CD4-positive, alpha-beta memory T cell (primary cell): ENCODE measurements at places on chromosomes 2 and 18. TPM values are rescaled to one million over a fixed set of nuclear protein-coding genes. Genes with fewer than 3 reads are reported as not detected.

DNA sequence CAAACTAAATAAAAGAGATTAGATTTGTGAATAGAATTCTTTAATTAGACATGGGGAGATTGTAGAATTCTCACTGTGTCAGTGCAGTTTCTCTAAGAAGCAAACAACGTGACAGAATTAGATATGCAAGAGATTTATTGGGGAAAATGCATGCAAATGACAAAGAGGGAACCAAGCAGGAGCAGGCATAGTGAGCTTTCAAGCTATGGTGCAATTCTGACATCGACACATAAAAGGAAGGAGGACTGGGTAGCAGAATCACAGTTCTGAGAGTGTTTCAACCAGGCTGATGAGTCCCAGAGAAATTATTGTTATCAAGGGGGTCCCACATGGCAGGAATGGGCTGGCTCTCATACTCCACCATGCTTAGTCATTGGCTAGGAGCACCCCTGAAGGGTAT is 338.4 kb downstream of the FIGN start:
- no peak overlapping the region for H3K4me3 ChIP-seq
- H3K36me3 ChIP-seq = no peaks in the 10 kb centered on the region
- H3K27me3 ChIP-seq = no peaks in the 10 kb centered on the region
- no peaks in the 10 kb centered on the region for H3K4me1 ChIP-seq

- H3K27me3 ChIP-seq = no peaks in the 10 kb centered on the region
- DNase-seq = no peak
- H3K27ac ChIP-seq = no peak overlapping the region
- no peaks in the 10 kb centered on the region for H3K4me1 ChIP-seq
- no peaks in the 10 kb centered on the region for H3K36me3 ChIP-seq
These were observed 13.7 kb downstream of the NCKAP1 start for GRCh38 chr2:183024339-183025095.

The CCDC74B gene
- total RNA-seq = 0.30 TPM

- H3K4me3 ChIP-seq = no peak overlapping the region
- no peaks in the 10 kb centered on the region for H3K36me3 ChIP-seq
- no peak for DNase-seq
- no peaks in the 10 kb centered on the region for H3K4me1 ChIP-seq
- no peaks in the 10 kb centered on the region for H3K27me3 ChIP-seq
- H3K27ac ChIP-seq = no peak overlapping the region
These were observed 49.7 kb upstream of the RASGRP3 start for GRCh38 chr2:33426666-33427231.

- H3K4me3 ChIP-seq = no peak overlapping the region
- DNase-seq = no peak
- no peak overlapping the region for H3K27ac ChIP-seq
- no peaks in the 10 kb centered on the region for H3K36me3 ChIP-seq
These were observed 89.5 kb downstream of the PXDN start for GRCh38 chr2:1654696-1655374.

The UGT1A3 gene
- total RNA-seq = not detected

- no peak for DNase-seq
- no peaks in the 10 kb centered on the region for H3K36me3 ChIP-seq
- no peak overlapping the region for H3K27ac ChIP-seq
- H3K4me3 ChIP-seq = no peak overlapping the region
- H3K27me3 ChIP-seq = no peaks in the 10 kb centered on the region
- no peaks in the 10 kb centered on the region for H3K4me1 ChIP-seq
These were observed 466.0 kb downstream of the RIT2 start for GRCh38 chr18:42649331-42650035.

DNA sequence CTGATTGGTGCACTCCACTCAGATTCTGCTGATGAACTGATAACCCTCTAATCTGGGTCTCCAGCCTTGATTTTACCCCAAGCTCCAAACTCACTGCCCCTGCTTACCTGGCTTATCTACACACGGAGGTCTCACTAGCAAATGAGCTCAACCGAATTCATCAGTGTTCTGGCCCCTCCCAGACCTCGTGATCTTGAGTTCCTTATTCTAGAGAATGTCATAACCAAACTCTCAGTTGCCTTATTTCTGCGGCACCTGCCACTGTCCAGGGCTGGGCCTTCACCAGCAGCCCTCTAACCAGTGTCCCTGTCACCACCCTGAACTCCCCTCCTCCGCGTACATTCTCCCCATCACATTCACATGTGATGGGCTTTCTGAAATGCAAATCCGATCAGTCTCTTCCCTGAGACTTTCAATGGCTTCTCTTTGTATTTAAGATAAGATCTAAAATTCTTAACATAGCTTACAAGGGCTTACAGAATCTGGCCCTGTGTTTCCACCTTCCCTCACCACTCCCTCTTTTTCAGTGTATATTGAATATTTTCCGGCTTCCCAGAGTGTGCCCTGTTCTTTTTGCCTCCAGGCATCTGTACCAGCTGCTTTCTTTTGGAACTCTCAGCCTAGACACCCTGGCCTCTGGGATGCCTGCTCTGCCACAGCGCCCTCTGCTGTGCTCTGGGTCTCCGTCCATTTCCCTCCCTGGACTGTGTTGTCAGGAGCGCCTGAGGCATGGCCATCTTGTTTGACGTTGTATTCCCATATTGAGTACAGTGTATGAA is 31.1 kb downstream of the NAB1 start:
- no peaks in the 10 kb centered on the region for H3K27me3 ChIP-seq
- H3K4me1 ChIP-seq = peaks cover 42% of the 10 kb centered on the region
- DNase-seq = peak; percentile 56
- no peak overlapping the region for H3K4me3 ChIP-seq
- H3K36me3 ChIP-seq = no peaks in the 10 kb centered on the region

The PSMA8 gene
- 0.67 TPM for total RNA-seq

DNA sequence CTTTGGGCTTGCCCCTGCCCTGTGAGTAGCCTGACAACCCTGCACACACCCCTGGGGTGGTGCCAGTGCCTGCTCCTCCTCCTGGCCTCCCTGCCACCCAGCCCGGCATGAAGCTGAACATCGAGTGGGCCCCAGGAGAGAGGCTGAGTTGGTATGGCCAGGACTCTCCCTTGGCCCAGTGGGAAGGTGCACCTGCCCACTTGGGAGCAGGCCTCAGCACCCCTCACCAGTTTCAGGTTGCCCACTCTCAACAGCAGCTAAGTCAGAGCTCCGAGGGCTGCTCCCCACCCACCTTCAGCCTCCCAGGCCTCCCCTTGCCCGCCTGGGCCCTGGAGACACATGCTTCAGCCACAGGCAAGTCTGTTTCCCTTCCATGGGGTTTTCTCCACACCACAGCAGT is 203.1 kb downstream of the KLHL29 start:
- no peaks in the 10 kb centered on the region for H3K36me3 ChIP-seq
- H3K27me3 ChIP-seq = no peaks in the 10 kb centered on the region
- H3K4me1 ChIP-seq = no peaks in the 10 kb centered on the region

DNA sequence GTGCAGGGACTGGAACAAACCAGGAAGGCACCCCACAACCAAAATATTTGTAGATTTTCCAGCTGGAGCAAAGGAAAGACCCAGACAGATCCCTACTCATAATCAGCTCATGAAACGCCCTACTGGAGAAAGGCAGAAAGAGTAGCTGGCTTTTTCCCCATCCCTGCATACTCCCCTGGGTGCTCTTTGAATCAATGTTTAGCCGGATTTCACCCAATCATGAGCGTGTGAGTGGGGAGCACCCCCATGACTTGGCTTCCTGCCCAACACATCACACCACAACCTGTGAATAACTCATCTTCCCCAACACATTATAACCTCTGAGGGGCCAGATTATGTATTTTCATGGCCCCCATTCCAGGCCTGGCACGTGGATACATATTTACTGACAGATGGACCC is 35.1 kb upstream of the SLC14A1 start:
- H3K4me3 ChIP-seq = no peak overlapping the region
- no peak overlapping the region for H3K27ac ChIP-seq
- DNase-seq = peak; percentile 47
- H3K27me3 ChIP-seq = no peaks in the 10 kb centered on the region

- H3K36me3 ChIP-seq = peaks cover 18% of the 10 kb centered on the region
- no peaks in the 10 kb centered on the region for H3K27me3 ChIP-seq
- no peak for DNase-seq
- H3K4me1 ChIP-seq = no peaks in the 10 kb centered on the region
- H3K27ac ChIP-seq = no peak overlapping the region
- H3K4me3 ChIP-seq = no peak overlapping the region
These were observed 11.9 kb downstream of the MSH2 start for GRCh38 chr2:47414682-47415458.

The ADI1 gene
- 36.4 TPM for total RNA-seq

GRCh38 chr2:175251425-175252041 is 70.0 kb upstream of the ATP5MC3 start:
- H3K36me3 ChIP-seq = no peaks in the 10 kb centered on the region
- no peak overlapping the region for H3K4me3 ChIP-seq
- H3K27me3 ChIP-seq = no peaks in the 10 kb centered on the region
- no peaks in the 10 kb centered on the region for H3K4me1 ChIP-seq

The DHRS9 gene
- 0.32 TPM for total RNA-seq

- no peaks in the 10 kb centered on the region for H3K4me1 ChIP-seq
- no peaks in the 10 kb centered on the region for H3K36me3 ChIP-seq
- H3K27me3 ChIP-seq = no peaks in the 10 kb centered on the region
- no peak for DNase-seq
- no peak overlapping the region for H3K4me3 ChIP-seq
- H3K27ac ChIP-seq = no peak overlapping the region
These were observed 163.0 kb downstream of the FIGN start for GRCh38 chr2:163572850-163573249.

DNA sequence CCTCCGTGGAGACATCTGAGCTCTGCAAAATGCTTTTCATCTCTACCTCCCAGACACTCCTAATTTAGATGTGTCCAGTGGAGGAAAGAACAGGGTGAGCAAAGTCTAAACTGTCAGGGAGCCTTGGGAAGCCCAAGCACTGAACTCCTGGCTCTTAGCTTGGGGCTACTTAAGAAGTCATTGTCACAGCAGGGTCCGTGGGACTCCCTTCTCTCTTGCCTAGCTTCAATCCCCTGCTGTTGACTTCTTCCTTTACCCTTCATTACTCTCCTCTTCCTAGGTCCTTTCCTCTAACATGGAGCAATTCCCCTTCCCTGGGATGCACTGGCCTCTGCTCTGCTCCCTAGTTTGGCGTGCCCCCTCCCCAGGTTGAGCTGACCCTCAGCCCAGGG is 3.4 kb downstream of the OSR1 start:
- no peaks in the 10 kb centered on the region for H3K36me3 ChIP-seq
- no peak overlapping the region for H3K27ac ChIP-seq
- DNase-seq = no peak
- peaks cover 78% of the 10 kb centered on the region for H3K27me3 ChIP-seq

DNA sequence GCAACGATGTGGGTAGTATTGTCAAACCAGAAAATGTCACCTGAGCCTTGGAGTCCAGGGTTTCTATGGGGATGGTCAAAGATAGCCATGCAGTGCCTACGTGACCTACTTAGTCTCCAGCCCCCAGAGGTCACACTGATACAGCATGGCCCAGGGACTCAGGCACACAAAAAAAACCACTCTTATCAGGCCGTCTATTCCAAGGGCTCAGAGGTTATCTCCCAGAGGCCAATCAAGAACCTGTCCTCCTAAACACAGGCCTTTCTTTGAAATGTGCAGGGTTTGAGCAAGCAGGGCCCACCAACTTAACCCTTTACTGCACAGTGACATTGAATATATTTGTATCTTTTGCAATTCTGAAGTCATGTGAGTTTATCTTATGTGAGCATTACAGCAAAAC is 82.7 kb downstream of the MRO start:
- no peaks in the 10 kb centered on the region for H3K27me3 ChIP-seq
- no peaks in the 10 kb centered on the region for H3K36me3 ChIP-seq
- DNase-seq = no peak
- no peaks in the 10 kb centered on the region for H3K4me1 ChIP-seq

- peaks cover 20% of the 10 kb centered on the region for H3K36me3 ChIP-seq
- no peak for DNase-seq
- H3K27me3 ChIP-seq = no peaks in the 10 kb centered on the region
- peaks cover 41% of the 10 kb centered on the region for H3K4me1 ChIP-seq
- peak overlapping the region; percentile 74 for H3K4me3 ChIP-seq
- H3K27ac ChIP-seq = peak overlapping the region; percentile 90
These were observed 1.4 kb upstream of the SLC20A1 start for GRCh38 chr2:112644155-112644932.

DNA sequence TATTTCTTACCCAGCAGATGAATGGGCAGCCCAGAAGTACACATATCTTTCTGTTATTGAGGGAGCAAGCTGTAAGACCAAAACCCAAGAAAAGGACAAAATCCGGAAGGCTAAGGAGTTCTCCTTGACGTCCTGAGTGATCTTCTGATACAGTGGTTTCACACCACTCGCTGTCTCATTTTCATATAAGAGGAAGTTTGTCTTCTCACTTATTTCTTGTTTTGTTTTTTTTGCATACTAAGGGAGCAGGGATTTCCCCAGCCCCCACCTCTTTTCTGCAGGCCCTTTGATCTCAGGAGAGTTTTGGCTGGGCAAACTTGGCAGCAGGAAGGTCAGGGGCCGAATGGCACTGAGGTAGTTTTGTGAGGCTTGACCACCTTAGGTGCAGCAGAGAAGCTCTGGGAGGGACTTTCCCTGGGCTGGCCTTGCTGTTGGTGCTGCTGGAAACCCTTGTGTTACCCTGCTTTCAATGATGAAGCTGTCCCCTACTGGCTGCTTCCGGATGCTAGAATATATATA is 13.3 kb downstream of the CHRNA1 start:
- H3K36me3 ChIP-seq = no peaks in the 10 kb centered on the region
- H3K4me3 ChIP-seq = no peak overlapping the region
- no peaks in the 10 kb centered on the region for H3K27me3 ChIP-seq
- peak; percentile 84 for DNase-seq
- H3K27ac ChIP-seq = peak overlapping the region; percentile 49

- no peaks in the 10 kb centered on the region for H3K27me3 ChIP-seq
- DNase-seq = no peak
- no peak overlapping the region for H3K27ac ChIP-seq
These were observed 575.3 kb upstream of the RAB6C start for GRCh38 chr2:129404000-129404685.
